ENCODE measurements at places on chromosomes 5 and 9. TPM values are rescaled to one million over a fixed set of nuclear protein-coding genes. Genes with fewer than 3 reads are reported as not detected.

The EPB41L4B gene
- total RNA-seq: 4.8 TPM

The COL15A1 gene
- total RNA-seq: 0.50 TPM

The TLX3 gene
- not detected for total RNA-seq

DNA sequence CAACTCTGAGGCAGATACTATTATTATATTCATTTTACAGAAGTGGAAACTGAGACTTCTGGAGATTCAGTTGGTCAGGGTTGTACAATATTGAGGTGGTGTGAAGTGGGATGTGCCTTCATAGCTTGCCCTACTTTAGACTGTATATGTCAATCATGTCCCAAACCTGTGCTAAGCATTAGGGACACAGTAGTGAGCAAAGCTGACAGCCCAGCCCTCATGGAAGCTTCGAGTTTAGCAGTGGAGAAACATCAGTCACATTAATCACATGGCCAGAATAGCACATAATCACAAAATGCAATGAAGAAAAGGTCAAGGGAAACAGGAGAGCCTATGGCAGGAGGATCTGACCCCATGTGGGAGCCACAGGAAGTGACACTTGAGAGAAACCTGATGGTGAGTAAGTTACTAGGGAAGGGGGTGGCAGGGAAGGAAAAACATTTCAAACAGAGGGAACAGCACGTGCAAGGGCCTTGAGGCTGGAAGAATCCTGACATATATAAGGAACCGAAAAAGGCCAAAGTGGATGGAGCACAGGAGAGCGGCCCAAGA, 20.5 kb upstream of the RALGPS1 start:
- DNase-seq: no peak

DNA sequence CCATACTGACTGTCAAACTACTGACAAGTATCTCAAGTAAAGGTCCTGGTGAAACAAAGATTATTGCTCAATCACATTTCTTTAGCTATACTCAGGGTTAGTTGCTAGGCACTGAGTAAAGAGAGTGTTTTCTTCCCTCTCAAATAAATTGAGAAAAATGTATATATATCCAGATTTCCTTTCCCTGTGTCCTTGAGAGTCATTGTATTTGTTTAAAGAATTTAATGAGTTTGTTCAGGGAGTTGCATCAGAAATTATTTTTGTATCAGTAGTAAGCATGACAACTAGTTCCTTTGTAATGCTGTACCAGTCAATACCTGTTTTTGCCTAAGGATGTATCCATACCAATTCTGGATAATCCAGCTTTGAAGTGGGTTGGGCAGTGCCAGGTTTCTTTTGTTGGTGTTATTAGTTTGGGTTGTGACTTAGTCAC, 3.2 kb upstream of the ANKHD1 start:
- peak; percentile 82 for DNase-seq

- DNase-seq: peak; percentile 88
Measured at GRCh38 chr5:66892716-66893115, 296.5 kb downstream of the MAST4 start.

DNA sequence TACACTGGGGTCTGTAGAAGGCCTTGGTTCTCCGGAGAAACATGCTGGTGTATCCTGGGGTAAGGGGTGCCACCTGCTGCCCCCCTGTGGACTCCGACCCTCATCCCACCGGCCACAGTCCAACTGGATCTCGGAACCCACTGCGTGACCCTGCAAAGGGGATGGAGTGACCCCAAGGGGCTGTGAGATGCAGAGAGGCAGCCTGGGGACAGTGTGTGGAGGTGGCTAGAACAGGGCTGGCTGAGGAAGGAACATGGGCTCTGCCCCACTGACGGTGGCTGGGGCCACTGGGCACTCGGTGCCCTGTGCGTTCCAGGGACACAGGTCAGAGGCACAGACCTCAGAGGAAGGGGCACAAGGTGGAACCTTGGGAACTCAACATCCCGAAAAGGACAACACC, 2.3 kb downstream of the NACC2 start:
- no peak for DNase-seq

- no peak for DNase-seq
Measured at GRCh38 chr5:95697781-95698681, 15.2 kb upstream of the SPATA9 start.
